ENCODE measurements at places on chromosomes 12 and 14.

- no peak for DNase-seq
Observed at GRCh38 chr12:88334271-88334670, 192.2 kb downstream of the TMTC3 start.

GRCh38 chr14:54332490-54332889 is 64.3 kb upstream of the CDKN3 start:
- DNase-seq, result no peak

GRCh38 chr12:100753837-100754236 is 40.7 kb upstream of the ANO4 start:
- no peak for DNase-seq

- DNase-seq, result no peak
Observed at GRCh38 chr14:104395276-104395675, 184.3 kb upstream of the C14orf180 start.

- no peak for DNase-seq
Observed at GRCh38 chr12:129195081-129195480, 341.8 kb downstream of the GLT1D1 start.

DNA sequence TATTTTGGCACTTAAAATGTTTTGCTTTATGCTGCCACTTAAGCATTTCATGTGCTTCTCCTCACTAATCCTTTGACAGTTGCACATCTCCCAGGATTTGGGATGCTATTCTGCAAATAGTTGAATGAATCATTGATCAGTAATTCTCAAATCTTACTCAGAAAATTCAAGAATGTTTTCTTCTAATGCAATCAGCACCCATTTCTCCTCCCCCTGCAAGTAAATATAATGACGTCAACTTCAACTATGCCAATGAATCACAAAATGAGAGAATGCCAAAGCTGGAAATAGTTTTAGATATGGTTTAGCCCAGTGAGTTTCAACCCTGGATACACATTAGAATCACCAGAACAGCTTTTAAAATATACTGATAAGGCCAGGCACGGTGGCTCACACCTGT is 2.1 kb upstream of the BLOC1S1 start:
- DNase-seq, result peak; percentile 71

DNA sequence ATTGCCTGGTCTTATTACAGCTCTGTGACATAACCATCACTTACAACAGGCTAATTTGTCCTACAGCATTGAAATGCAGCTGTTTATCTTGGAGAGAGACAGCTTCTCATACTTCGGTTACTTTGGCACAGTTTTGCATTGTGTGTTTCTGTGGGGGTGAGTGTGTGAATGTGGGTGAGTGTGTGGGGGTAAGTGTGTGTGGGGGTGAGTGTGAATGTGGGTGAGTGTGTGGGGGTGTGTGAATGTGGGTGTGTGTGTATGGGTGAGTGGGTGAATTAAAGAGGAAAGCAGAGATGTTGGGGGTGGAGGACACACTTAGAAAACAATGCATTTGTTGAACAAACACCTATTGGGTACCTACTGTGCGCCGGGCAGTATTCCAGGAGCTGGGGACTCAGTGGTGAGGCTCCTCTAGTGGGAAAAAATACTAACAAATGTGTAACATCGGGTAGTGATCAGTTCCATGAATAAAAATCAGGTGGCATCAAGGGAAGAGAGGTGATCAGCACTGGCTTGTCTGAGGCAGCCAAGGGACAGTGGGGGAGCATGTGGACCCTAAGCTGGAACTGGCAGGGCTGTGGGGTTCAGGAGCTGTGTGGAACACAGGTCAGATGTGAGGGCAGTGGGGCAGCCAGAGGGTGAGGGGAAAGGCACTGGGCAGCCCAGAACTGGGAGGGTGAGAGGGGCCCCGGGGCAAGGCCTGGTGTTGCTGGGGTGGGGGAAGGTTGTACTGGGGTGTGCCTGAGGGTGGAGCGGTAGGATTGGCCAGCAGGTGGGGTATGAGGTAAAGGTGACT is 44.1 kb upstream of the AMN start:
- no peak for DNase-seq

Data from AG09309 (cell line).